ENCODE measurements at places on chromosomes 16 and 17.
A peak's percentile ranks its signal among the peaks of the same experiment; 100 is the strongest.

- peak overlapping the region; percentile 88 for H3K27ac ChIP-seq
- no peaks in the 10 kb centered on the region for H3K36me3 ChIP-seq
- H3K4me1 ChIP-seq: peaks cover 9% of the 10 kb centered on the region
- no peaks in the 10 kb centered on the region for H3K27me3 ChIP-seq
- H3K4me3 ChIP-seq: no peak overlapping the region
Measured at GRCh38 chr17:74446551-74447500, 14.9 kb downstream of the GPRC5C start.

DNA sequence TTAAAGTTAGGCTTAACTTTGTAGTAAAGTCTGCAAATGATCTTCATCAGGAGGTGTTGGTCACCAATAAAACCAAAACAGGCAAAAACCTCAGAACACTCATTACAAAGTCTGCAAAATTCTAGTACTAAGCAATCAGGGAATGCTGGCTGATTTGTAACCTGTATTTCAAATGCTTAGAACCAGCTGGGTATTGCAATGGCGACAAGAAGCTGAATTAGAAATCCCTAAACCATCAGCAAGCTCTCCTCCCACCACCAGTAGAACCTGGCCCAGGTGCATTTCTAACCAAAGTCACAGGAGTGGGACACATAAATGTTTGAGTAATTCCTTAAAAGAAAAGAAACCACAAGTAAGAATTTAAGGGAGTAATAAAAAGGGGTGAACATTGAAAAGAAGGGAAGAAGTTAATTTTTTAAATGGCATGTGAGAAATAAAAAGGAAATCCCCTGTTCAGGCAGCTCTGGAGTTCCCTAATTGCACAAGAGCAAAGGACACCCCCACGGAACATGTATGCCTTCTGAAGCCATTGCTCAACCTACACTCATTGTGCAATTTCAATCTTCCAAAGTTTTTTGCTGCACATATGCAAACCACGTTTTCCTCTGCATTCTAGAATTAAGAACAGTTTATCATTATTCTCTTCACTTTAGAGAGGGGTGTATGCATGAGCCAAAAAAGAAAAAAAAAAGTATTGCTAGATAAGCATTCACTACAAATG, 102.9 kb downstream of the HIC1 start:
- no peak overlapping the region for H3K27ac ChIP-seq
- DNase-seq: no peak
- no peaks in the 10 kb centered on the region for H3K36me3 ChIP-seq
- no peak overlapping the region for H3K4me3 ChIP-seq
- H3K27me3 ChIP-seq: no peaks in the 10 kb centered on the region

DNA sequence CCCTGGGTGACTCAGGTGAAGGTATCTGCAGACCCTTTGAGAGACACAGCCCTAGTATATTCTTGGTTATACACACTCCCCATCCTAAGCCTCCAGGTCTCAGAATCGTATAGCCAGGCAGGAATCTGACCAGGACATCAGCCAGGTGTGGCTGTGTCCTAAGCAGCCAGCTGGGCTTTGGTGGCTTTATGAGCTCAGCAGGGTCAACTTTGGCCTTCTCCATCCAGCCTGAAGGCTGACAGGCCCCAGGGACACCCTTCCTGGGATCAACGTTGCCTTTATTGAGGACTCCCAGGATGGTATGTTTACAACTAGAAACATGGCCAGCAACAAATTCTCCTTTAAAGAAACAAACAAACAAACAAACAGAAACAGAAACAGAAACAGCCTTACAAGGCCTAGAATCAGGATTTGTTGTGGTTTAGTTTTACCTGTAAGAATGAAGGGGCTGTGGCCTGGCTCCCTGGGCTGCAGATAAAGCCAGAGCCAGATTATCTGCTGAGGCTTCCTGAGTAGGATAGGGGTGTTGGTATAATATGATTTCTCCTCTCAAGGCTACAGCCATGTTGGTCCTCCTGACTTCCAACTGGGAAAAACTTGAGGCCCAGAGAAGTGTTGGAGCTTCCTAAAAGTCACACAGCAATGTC, 8.5 kb downstream of the KIF19 start:
- no peak for DNase-seq
- no peaks in the 10 kb centered on the region for H3K36me3 ChIP-seq
- H3K27ac ChIP-seq: no peak overlapping the region
- H3K27me3 ChIP-seq: no peaks in the 10 kb centered on the region

GRCh38 chr16:68711421-68712139, 25.5 kb upstream of the CDH1 start:
- H3K27me3 ChIP-seq: no peaks in the 10 kb centered on the region
- no peak overlapping the region for H3K4me3 ChIP-seq
- no peak for DNase-seq
- no peaks in the 10 kb centered on the region for H3K36me3 ChIP-seq

GRCh38 chr17:72477491-72477890, 356.7 kb downstream of the SOX9 start:
- no peaks in the 10 kb centered on the region for H3K4me1 ChIP-seq
- H3K27ac ChIP-seq: peak overlapping the region; percentile 46
- DNase-seq: peak; percentile 38
- H3K27me3 ChIP-seq: no peaks in the 10 kb centered on the region
- H3K36me3 ChIP-seq: no peaks in the 10 kb centered on the region

- no peaks in the 10 kb centered on the region for H3K36me3 ChIP-seq
- H3K4me3 ChIP-seq: no peak overlapping the region
- no peaks in the 10 kb centered on the region for H3K27me3 ChIP-seq
- H3K27ac ChIP-seq: peak overlapping the region; percentile 82
- H3K4me1 ChIP-seq: peaks cover 5% of the 10 kb centered on the region
Measured at GRCh38 chr17:57067162-57067561, 17.9 kb upstream of the AKAP1 start.

- H3K27me3 ChIP-seq: no peaks in the 10 kb centered on the region
- peak overlapping the region; percentile 83 for H3K27ac ChIP-seq
- DNase-seq: no peak
- H3K4me1 ChIP-seq: no peaks in the 10 kb centered on the region
- peaks cover 5% of the 10 kb centered on the region for H3K36me3 ChIP-seq
- H3K4me3 ChIP-seq: peak overlapping the region; percentile 87
Measured at GRCh38 chr17:48892940-48893645, 506 bp downstream of the ATP5MC1 start.

- no peaks in the 10 kb centered on the region for H3K27me3 ChIP-seq
- H3K36me3 ChIP-seq: no peaks in the 10 kb centered on the region
- no peak overlapping the region for H3K4me3 ChIP-seq
- no peak for DNase-seq
- no peaks in the 10 kb centered on the region for H3K4me1 ChIP-seq
Measured at GRCh38 chr17:65630502-65630901, 69.1 kb upstream of the AXIN2 start.
